Adrenal gland (tissue), 19 donors: ENCODE measurements at places on chromosomes 12 and 14. TPM values are rescaled to one million over a fixed set of nuclear protein-coding genes. Genes with fewer than 3 reads are reported as not detected.

DNA sequence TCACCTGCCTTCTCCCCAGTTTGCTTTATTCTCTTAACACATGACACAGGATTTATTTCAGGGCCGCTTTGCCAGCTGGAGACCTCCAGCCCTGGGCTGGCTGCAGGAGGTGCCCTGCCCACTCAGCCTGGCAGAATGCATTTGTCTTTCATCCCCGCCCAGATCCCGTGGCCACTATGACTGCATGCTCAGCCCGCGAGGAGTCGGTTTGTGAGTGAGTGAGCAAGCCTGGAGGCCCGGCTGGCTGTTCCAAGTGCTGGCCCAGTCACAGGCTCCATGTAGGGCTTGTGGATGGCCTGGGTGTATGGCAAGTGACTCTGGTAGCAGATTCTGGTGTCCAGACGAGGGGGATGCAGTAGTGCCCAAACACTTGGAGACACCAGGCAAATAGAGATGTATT lies 2.1 kb downstream of the TDP1 start:
- H3K4me3 ChIP-seq = no peak overlapping the region
- no peak for DNase-seq
- H3K27ac ChIP-seq = no peak overlapping the region
- H3K4me1 ChIP-seq = peaks cover 6% of the 10 kb centered on the region
- no peaks in the 10 kb centered on the region for H3K36me3 ChIP-seq

DNA sequence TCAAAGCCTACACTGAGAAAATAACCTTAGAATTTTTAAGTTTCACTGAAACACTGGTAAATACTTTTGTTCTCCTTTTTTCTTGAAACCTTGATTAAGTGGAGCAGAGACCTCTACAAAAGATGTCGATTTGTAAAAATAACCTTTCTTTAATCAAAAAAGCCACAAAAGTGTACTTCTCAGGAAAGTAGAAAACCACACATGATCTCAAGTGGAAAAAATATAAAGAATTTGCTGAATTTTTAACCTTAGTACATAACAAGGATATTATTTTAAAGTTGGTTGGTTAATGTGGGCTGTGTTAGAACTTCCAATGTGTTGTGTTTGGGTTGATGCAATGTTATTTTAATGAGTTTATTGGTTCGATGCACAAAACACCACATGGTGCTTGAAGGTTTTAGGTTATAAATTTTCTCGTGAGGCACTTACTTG lies 8.6 kb downstream of the LGR5 start:
- no peaks in the 10 kb centered on the region for H3K36me3 ChIP-seq
- H3K4me1 ChIP-seq = no peaks in the 10 kb centered on the region
- no peak overlapping the region for H3K27ac ChIP-seq
- DNase-seq = no peak
- H3K27me3 ChIP-seq = no peaks in the 10 kb centered on the region

GRIP1 gene
- 3.2 TPM for total RNA-seq

DNA sequence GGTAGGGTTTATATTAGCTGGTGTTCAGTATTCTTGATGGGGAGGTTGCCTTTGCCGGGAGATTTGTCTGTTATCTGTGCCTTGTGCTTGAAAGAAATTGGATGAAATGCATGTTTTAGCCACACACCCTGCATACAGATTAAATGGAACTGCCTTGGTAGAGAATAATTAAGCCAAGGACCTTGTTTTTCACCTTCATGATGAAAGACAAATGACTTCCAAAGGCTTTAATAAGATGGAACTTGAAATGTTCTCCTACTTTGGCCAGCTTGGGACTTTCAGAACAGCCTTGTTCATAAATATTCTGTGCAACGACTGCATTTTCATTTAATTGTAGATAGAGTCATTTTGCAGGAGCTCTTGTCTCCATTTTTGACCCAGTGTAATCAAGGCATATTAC lies 21.2 kb downstream of the JDP2 start:
- H3K36me3 ChIP-seq = peaks cover 7% of the 10 kb centered on the region
- H3K4me3 ChIP-seq = no peak overlapping the region
- H3K4me1 ChIP-seq = peaks cover 14% of the 10 kb centered on the region

DNA sequence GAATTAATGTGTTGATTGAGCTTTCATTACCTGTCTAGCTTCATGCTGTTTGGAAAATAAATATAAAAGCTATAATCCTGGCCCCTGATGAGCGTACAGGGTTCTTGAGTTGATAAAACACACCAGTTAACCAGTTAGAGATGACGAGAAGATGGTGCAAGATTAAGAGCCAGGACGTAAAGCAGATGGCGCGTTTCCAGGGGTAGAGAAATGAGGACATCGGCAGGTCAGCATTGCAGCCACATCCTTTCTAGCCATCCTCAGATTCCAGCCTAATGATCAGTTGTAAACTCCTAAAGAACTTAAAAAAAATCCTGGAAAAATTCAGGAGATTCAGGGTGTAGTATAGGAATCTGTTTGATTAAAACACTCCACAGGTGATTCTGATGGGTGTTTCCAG lies 203.7 kb downstream of the CACNA1C start:
- no peaks in the 10 kb centered on the region for H3K27me3 ChIP-seq
- H3K36me3 ChIP-seq = no peaks in the 10 kb centered on the region
- H3K27ac ChIP-seq = no peak overlapping the region
- H3K4me3 ChIP-seq = no peak overlapping the region
- no peak for DNase-seq
- H3K4me1 ChIP-seq = peaks cover 13% of the 10 kb centered on the region

CBLN3 gene
- total RNA-seq = 16.2 TPM

- no peaks in the 10 kb centered on the region for H3K4me1 ChIP-seq
- no peak overlapping the region for H3K27ac ChIP-seq
- no peaks in the 10 kb centered on the region for H3K36me3 ChIP-seq
- no peak overlapping the region for H3K4me3 ChIP-seq
- no peaks in the 10 kb centered on the region for H3K27me3 ChIP-seq
These were observed 199.0 kb upstream of the SLC38A2 start for GRCh38 chr12:46571608-46572007.

DNA sequence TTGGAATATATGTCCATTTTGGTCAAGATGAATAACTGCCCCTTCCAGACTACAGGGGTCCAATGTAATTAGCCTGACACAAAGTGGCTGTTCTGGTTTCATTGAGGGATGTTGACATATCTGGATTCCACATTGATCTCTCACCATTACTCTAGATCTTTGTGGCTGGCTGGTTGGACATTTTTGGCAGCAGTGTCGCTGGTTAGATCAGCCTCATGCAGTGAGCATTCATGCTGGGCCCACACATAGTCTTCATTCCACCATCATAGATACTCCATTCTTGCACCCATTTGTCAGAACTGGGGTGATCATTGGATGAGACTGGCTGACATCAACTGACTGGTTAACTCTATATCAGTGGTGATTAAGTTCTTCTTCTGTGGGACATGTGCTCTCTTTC lies 74.4 kb downstream of the MGST1 start:
- H3K27me3 ChIP-seq = no peaks in the 10 kb centered on the region

P2RX2 gene
- total RNA-seq = not detected

EFCAB11 gene
- total RNA-seq = 12.7 TPM

LRP1 gene
- 136 TPM for total RNA-seq

C12orf54 gene
- 0.50 TPM for total RNA-seq
